ENCODE measurements at places on chromosomes 3 and 15.

DNA sequence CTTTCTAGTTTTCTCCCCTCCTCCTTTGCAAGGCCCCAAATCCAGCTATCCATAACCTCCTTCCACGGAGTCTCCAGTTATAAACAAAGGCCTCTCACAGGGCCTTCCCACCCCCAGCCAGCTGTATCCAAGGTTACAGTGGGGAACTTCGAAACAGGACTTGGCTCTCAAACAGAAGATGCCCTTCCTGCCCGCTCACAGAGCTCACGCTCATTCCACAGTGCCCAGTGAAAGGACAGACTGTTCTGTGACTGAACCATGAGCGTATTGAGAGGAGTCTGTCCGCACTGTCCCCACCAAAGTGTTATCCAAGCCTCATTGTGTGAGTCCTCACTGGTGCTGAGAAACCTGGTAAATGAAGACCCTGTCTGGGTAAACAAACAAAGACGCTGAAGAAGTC is 35.4 kb downstream of the ARHGAP31 start:
- no peak for DNase-seq

GRCh38 chr15:73965758-73966113 is 26.4 kb downstream of the STOML1 start:
- no peak for DNase-seq

GRCh38 chr3:45664578-45664977 is 24.6 kb upstream of the SACM1L start:
- DNase-seq = no peak

DNA sequence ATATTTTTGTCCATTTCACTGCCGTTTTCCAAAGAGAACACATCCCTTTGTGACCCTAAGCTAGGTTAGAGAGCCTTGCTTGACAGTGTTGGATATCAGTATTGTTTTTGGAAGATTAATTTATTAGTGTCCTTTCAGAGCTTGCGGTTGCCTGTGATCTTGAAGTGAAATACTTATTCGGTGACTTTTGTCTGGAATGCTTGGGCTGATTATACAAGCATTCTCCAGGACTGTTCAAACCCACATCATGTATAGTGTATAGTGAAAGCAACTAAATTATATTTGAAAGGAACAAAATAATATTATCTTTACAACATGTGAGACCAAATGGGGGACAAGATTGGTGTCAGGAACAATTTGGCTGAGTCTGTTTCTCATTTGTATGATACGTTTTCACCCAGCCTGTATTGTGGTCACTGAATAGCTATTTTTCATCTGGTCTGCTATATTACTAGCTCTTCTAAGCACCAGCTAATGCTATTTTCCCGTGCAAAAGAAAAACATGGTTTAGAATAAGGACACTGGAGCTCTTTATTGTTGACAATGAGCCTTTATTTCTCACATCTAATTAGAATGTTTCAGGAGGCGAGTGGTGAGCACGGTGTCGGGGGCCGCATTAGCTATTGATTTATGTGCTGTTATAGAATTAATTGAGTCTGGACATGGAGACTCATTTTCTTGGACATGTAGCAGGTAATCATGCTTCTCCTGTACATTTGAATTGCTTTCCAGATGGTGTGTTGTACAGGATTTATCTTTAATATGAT is 158.1 kb downstream of the APBA2 start:
- DNase-seq = no peak

DNA sequence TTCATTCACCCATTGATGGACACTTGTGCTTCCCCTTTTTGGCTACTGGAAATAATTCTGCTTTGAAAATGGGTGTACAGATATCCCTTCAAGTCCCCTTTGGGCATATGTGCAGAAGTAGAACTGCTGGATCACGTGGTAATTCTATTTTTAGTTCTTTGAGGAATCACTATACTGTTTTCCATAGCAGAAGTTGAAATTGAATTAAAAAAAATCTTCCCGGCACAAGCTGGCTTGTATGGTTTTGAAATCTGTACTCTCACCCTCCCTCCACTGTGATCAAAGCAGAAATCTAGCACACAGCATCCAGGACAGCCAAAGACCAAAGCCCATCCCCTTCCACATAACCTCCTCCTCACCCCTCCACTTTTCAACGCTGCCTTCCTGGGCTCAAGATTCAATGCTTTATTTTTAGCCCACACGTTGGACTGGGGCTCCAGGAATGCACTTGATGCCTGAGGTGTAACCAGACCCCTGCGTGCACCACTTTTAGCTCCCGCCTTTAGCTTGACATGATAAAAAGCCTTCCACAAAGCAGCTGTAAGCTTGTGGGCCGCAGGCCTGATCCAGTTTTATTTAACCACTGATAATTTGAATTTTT is 29.9 kb downstream of the TMEM40 start:
- DNase-seq = no peak

- no peak for DNase-seq
These were observed 30.2 kb downstream of the PLAAT1 start for GRCh38 chr3:193271101-193271840.

GRCh38 chr15:33182926-33183325 is 11.6 kb downstream of the FMN1 start:
- DNase-seq = no peak

- DNase-seq = no peak
These were observed 424.3 kb upstream of the ATP10A start for GRCh38 chr15:26287381-26287780.

DNA sequence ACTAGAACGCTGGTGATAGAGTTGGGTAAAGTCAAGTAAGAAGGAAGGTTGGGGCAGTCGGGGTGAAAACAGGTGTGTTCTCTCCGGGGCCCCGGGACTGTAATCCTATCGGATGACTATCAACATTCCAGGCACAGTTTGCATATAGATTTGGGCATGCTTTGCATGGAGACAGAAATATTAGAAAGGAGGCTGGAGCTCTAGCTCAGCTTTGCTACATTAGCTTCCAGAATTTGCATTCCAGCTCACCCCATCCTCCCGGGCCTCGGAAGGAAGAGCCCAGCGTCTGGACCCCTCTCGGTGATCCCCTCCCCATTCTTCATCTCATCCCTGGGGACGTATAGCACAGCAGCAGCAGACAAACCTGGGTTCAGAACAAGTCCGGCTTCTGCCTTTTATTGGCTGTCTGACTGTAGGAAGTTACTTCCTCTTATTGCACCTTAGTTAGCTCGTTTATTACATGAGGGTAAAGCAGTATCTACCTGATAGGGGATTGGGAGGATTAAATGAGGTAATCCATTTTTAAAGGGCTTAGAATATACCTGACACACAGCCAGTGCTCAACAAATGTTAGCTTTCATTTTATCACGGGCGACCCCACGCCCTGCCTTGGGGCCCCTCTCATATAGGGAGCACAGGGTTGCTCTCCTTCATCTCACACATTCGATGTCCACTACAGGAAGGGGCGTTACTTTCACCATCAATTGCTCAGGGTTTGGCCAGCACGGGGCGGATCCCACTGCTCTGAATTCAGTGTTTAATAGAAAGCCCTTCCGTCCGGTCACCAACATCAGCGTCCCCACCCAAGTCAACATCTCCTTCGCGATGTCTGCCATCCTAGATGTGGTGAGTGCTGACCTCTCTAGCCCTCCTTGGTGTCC is 3.2 kb downstream of the HTR3E start:
- DNase-seq = no peak

- DNase-seq = no peak
These were observed 61.0 kb downstream of the GPR160 start for GRCh38 chr3:170098753-170099152.

DNA sequence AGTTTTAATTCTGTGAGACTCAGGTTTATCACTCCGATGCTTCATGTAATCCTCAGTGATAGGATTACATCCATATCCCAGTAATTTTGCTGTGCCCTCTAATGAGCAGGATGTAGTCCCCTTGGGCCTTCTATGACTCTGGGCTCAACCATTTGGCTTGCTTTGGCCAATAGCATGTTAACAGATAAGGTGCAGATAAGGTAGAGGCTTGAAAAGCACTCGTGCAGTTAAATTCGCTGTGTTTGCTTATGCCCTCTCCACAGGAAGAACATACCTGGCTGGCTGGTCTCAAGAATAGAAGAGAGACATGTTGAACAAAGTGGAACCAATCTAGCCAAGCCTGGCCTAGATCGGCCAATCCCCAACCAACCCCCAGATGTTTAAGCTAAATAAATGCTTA is 20.1 kb downstream of the CCDC13 start:
- no peak for DNase-seq

GRCh38 chr15:67692573-67692972 is 132.7 kb upstream of the SKOR1 start:
- DNase-seq = no peak
